ENCODE measurements at places on chromosomes 16 and 17.
A peak's percentile ranks its signal among the peaks of the same experiment; 100 is the strongest.

DNA sequence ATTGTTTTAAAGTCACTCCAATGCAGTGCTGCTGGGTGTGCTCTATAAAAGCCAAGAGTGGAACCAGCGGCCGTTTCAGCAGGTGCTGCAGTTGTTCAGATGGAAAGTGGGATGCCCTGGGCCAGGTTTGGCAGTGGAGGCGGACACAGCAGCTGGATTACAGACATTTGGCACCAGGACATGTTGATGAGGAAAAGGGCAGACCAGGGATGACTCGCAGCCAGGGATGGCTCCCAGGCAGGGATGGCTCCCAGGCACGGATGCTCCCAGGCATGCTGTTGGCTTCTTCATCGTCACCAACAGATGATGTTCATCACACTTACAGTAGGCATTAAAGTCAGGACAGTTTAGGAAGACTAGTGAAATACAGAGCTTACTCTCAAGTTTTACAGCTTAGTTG, 10.0 kb downstream of the GAN start:
- ATAC-seq = no peak

GRCh38 chr16:22091721-22092120, 620 bp upstream of the VWA3A start:
- H3K4me3 ChIP-seq = no peak overlapping the region
- H3K36me3 ChIP-seq = peaks cover 4% of the 10 kb centered on the region
- peaks cover 5% of the 10 kb centered on the region for H3K27me3 ChIP-seq

DNA sequence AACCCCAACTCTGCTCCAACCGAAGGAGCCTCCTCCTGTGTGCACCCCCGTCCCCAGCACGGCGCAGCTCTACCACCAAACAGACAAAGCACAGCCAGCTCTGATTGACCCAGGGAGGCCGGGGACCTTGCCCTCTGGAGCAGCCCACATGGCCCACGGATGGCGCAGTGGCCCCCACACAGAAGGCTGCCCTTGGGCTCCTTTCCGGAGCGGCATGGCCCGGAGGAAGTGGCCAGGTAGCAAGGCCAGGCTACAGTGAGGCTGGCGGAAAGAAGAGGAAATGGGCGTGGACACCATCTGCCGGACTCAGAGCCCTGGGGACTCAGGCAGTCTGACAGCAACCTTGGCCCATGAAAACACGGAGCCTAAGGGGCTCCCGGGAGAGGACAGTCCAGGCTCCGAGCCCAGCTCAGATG, 19.9 kb upstream of the ZC3H18 start:
- no peaks in the 10 kb centered on the region for H3K36me3 ChIP-seq
- H3K27ac ChIP-seq = no peak overlapping the region
- no peak overlapping the region for H3K4me3 ChIP-seq

DNA sequence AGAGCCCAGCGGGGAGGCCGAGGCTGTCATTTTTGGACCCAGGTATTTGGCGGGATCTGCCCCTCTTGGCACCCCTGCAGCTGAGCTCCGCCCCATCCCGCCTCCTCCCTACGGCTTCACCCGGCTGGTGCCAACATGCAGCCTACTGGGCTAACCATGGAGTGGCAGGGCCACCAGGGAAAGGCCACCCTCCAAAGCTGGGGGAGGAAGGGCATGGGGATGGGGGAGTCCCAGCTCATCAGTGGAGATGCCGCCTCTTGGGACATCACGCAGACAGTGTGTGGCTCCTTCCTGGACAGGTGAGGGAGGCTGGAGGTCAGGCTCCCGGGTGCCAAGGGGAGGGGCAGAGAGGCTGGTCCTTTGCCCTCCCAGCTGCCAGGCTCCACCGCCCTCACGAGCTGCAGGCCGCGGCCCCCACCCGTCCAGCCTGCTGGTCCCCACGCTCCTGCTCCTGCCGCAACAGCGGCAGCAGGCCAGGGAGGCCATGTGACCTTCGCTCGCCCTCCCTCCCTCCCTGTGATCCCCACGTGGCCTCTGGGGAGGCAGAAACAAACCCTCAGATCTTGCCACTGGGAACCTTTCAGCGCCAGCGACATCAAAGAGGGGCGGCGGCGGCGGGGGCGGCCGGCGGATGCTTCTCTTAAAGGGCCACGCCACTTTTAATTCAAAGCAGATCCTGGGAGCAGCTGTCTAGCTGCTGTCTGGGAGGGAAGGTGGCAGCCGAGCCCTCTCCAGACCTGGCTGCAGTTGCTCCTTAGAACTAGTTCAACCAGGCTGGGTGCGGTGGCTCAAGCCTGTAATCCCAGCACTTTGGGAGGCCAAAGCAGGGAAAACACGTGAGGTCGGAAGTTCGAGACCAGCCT, 6.8 kb upstream of the NOTUM start:
- H3K27me3 ChIP-seq = no peaks in the 10 kb centered on the region
- peak overlapping the region; percentile 36 for H3K27ac ChIP-seq
- no peaks in the 10 kb centered on the region for H3K4me1 ChIP-seq

DNA sequence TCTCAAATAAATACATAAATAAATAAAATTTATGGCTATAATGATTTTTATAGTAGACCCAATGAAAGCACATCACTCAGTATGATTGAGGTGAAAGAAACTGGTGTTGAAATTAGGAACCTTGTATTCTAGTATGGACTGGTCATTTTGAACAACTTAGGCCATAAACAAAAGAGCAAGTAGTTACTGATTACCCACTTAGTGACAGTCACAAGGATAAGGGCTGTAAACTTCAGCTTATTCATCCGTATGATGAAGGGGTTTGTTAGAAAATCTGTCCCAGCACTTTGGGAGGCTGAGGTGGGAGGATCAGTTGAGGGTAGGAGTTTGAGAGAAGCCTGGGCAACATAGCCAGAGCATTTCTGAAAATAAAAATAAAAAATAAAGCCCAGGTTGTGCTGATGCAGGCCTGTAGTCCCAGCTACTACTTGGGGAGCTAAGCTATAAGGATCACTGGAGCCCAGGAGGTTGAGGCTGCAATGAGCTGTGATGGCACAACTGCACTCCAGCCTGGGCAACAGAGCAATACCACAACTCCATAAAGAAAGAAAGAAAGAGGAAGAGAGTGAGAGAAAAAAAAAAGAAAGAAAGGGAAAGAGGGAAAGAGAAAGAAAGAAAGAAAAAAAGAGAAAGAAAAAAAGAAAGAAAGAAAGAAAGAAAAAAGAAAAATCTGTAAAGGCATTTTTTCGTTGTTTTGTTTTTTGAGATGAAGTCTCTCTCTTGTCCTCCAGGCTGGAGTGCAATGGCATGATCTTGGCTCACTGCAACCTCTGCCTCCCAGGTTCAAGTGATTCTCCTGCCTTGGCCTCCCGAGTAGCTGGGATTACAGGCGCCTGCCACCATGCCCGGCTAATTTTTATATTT, 4.2 kb upstream of the SPAG9 start:
- H3K4me1 ChIP-seq = peaks cover 22% of the 10 kb centered on the region
- H3K27me3 ChIP-seq = no peaks in the 10 kb centered on the region
- H3K36me3 ChIP-seq = peaks cover 12% of the 10 kb centered on the region
- ATAC-seq = no peak
- H3K27ac ChIP-seq = peak overlapping the region; percentile 33
